ENCODE measurements at places on chromosomes 7 and 10.
A peak's percentile ranks its signal among the peaks of the same experiment; 100 is the strongest.

DNA sequence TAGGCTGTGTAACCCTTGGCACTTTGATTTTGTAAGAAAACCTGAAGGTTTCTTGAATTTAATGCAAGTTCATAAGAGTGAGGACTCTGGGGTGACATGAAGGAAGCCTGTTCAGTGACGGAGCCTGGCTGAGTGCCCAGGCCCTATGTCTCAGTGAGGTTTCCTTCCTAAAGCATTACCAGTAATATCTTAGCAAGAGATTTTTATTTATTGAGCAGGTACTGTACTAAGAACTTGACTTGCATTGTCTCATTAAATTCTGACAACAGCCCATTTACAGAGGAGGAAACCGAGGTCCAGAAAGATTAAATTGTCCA lies 197.2 kb downstream of the HECW1 start:
- DNase-seq: no peak

GRCh38 chr10:20276127-20276979 lies 460.1 kb downstream of the PLXDC2 start:
- no peak for DNase-seq

GRCh38 chr10:6065835-6066234 lies 3.7 kb upstream of the IL2RA start:
- no peak for DNase-seq

GRCh38 chr7:25918731-25919130 lies 233.3 kb upstream of the NFE2L3 start:
- no peak for DNase-seq

DNA sequence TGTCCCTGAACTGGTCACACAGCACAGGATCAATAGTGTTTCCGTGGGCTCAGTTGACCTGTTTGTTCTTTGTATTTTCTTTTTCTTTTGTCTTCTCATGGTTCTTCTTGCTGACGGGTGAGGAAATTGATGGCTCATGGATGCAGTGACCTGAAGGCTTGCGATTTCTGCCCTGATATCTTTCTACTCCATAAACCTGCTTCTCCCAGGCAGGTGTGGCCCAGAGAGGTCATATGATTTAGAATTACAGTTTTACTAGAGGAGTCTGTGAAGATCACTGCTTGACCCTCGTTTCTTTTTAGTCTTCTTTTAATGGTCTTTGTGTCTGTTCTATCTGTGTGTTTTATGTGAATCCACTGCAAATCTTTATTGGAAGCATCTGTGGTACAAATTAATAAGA lies 195.1 kb upstream of the KLF6 start:
- DNase-seq: no peak

- peak; percentile 26 for DNase-seq
Measured at GRCh38 chr10:24518981-24519597, 204.6 kb downstream of the ARHGAP21 start.

GRCh38 chr7:67875558-67875957 lies 878.9 kb downstream of the TYW1 start:
- DNase-seq: no peak

DNA sequence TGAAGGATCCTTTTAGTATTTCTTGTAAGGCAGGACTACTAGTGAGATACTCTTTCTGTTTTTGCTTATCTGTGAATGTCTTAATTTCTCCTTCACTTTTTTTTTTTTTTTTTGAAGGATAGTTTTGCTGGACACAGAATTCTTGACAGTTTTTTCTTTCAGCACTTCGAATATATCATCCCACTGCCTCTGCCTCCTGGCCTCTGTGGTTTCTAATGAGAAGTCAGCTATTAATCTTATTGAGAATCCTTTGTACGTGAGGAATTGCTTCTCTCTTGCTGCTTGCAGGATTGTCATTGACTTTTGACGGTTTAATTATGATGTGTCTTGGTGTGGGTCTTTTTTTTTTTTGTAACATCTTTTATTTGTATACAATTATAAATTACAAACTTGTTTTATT lies 12.6 kb upstream of the WAC start:
- DNase-seq: no peak

- no peak for DNase-seq
Measured at GRCh38 chr10:89942217-89942616, 240.8 kb downstream of the KIF20B start.

- no peak for DNase-seq
Measured at GRCh38 chr10:93073539-93074146, at the start of gene CYP26A1. TSS of gene CYP26A1 (plus strand) at chr10:93073893. CDS start at chr10:93073935, 42 bp downstream.

GRCh38 chr10:59393349-59393748 lies 31.0 kb upstream of the FAM13C start:
- DNase-seq: no peak

- no peak for DNase-seq
Measured at GRCh38 chr7:47587351-47587750, 5.4 kb upstream of the TNS3 start.

- no peak for DNase-seq
Measured at GRCh38 chr10:26799342-26799741, 61.4 kb downstream of the ABI1 start.

- DNase-seq: no peak
Measured at GRCh38 chr7:51569581-51569980, 253.0 kb upstream of the COBL start.

- DNase-seq: no peak
Measured at GRCh38 chr7:140594131-140594691, 46.4 kb downstream of the DENND2A start.

GRCh38 chr7:72072901-72073300 lies 339.2 kb downstream of the CALN1 start:
- DNase-seq: no peak

- no peak for DNase-seq
Measured at GRCh38 chr7:22386206-22386858, 29.4 kb upstream of the RAPGEF5 start.

DNA sequence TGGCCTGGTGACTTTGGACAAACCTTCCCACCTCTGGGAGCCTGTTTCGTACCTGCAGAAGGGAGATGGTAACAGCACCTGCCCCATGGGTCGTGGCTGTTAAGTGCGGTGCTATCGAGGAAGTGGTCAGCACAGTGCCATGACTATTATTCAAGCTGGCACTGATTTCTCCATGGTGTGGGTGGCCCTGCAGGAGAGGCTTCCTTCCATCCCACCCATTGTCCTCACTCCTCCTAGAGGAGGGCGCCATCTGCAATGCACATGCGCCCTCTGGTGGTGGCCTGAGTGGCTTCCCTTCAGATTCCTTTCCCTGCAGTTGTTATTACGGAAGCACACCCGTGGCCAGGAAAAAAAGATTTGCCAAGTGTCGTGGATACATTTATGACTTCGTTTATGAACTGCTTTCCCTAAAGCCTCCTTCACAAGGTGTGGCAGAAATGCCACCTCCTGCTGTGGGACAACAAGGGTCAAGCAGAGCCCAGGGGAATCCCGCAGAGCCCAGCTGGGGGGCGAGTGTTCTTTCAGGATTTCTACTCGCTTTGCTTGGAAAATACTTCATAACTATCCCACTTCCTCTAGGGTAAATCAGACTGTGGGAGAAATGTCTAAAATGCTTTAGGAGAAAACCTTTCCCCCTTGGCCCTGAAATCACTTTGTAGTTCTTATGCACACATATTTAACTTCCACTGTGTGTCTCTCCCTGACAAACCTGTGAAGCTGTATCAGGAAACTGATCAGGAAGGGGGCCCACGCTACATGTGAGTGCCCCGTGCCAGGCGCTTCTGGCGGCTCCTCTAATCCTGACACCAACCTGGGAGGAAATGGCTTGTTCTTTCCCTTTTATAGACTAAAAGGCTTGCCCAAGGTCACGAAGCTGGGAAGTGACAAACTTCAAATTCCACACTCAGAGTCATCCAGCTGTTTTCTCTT lies 98.0 kb upstream of the ANLN start:
- peak; percentile 60 for DNase-seq

- peak; percentile 21 for DNase-seq
Measured at GRCh38 chr7:42014625-42015618, 222.1 kb downstream of the GLI3 start.

- no peak for DNase-seq
Measured at GRCh38 chr10:34184939-34185386, 630.1 kb downstream of the PARD3 start.

GRCh38 chr10:48708144-48708543 lies 23.5 kb downstream of the WDFY4 start:
- DNase-seq: no peak

- no peak for DNase-seq
Measured at GRCh38 chr7:29480934-29481651, 82.5 kb upstream of the PRR15 start.

GRCh38 chr10:93871671-93872204 lies 22.0 kb upstream of the SLC35G1 start:
- DNase-seq: no peak

Measured in CD4-positive, alpha-beta T cell treated with Interleukin-4 for 4 hours (primary cell).